ENCODE measurements at places on chromosomes 3 and 15. TPM values are rescaled to one million over a fixed set of nuclear protein-coding genes. Genes with fewer than 3 reads are reported as not detected.

KIF23 gene
- total RNA-seq, result 60.8 TPM

IL5RA gene
- total RNA-seq, result not detected

PLSCR2 gene
- not detected for total RNA-seq

GOLGA6L10 gene
- 0.95 TPM for total RNA-seq

SH2D7 gene
- not detected for total RNA-seq

ISL2 gene
- total RNA-seq, result 3.7 TPM

CD86 gene
- total RNA-seq, result 21.6 TPM

IMPDH2 gene
- total RNA-seq, result 133 TPM

GPR171 gene
- total RNA-seq, result 204 TPM

MEGF11 gene
- total RNA-seq, result not detected

SERPINI2 gene
- not detected for total RNA-seq

CHL1 gene
- not detected for total RNA-seq

GALNT15 gene
- not detected for total RNA-seq

HCN4 gene
- total RNA-seq, result not detected

MRPL46 gene
- 20.3 TPM for total RNA-seq
